ENCODE measurements at places on chromosomes 5 and 9.

DNA sequence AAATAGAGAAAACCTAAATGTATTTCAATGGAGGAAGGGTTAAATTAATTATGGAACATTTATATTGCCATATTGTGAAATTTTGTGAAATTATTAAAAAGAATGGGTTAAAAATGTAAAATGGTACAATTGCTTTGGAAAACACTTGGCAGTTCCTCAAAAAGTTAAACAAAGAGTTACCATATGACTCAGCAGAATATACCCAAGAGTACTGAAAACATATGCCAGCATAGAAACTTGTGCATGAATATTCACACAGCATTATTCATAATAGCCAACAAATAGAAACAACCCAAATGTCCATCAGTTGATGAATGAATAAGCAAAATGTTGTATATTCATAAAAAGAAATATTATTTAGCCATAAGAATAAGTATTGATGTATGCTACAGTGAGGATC, 181.0 kb upstream of the MAST4 start:
- no peak for DNase-seq
- H3K27ac ChIP-seq = no peak overlapping the region
- no peaks in the 10 kb centered on the region for H3K36me3 ChIP-seq
- no peak overlapping the region for H3K4me3 ChIP-seq

DNA sequence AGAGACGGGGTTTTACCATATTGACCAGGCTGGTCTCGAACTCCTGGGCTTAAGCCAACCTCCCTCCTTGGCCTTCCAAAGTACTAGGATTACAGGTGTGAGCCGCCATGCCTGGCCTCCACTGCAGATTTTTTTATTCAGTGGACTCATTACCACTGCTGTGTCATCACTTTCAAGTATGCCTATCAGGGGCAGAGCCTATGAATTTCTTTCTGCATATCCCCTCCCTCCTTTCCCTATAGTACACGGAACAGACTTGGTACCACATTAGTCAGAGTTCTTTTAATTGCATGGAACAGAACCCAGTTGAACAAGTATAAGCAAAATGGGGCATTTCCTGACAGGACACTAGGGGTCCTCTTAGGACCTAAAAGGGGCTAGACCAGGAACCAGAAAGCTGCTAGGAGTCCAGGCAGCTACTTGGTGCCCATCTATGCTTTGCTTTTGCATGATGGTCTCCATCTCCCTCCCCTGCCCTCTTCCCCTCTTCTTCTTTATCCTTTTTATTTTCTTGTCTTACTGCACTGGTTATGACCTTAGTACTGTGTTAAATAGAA, 5.8 kb downstream of the BSPRY start:
- no peaks in the 10 kb centered on the region for H3K36me3 ChIP-seq
- no peak for DNase-seq
- H3K4me3 ChIP-seq = no peak overlapping the region

- no peak overlapping the region for H3K4me3 ChIP-seq
- no peak overlapping the region for H3K27ac ChIP-seq
- no peaks in the 10 kb centered on the region for H3K27me3 ChIP-seq
- H3K4me1 ChIP-seq = no peaks in the 10 kb centered on the region
- DNase-seq = no peak
Measured at GRCh38 chr9:125372441-125373226, 111.0 kb downstream of the GAPVD1 start.

DNA sequence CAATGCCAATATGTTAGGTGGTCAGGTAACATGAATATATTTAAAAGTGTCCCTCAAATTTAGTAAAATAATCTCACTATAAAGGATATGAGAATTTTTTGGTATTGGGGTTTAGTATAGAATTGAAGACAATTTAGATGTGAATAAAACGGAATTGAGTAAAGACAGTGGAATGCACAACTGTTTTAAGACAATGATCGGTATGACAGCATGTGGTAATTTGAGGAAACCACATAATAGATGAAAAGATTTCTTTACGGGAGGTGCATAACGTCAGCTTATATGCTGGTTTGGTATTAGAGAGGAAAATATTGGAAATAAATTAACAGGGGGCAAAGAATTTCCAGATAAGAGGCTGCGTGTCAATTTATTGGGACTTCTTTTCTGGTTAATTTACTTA, 1043.2 kb downstream of the CDH18 start:
- no peaks in the 10 kb centered on the region for H3K36me3 ChIP-seq
- H3K27ac ChIP-seq = no peak overlapping the region
- no peaks in the 10 kb centered on the region for H3K27me3 ChIP-seq
- no peak for DNase-seq
- H3K4me3 ChIP-seq = no peak overlapping the region

GRCh38 chr9:7186175-7186574, 428.4 kb downstream of the KDM4C start:
- H3K27ac ChIP-seq = no peak overlapping the region
- H3K4me1 ChIP-seq = no peaks in the 10 kb centered on the region
- no peaks in the 10 kb centered on the region for H3K27me3 ChIP-seq
- H3K4me3 ChIP-seq = no peak overlapping the region
- DNase-seq = no peak

DNA sequence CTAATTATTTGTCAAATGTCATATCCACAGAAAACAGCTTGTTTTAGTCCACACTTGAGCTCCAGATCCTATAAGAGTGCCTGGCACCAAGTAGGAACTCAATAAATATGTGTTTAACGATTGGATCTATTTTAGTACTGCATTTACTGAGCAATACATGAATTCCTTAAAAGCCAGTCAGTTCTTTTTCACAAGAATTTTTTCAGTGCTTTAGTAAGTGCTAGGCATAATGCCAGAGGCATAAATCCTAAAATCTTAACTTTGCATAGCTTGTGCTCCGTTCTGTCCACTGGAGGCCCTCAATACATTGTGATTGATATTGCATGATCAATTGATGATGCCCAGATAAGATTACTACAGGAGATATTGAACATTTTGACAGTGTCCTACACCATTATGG, 67.3 kb upstream of the PCSK5 start:
- no peak overlapping the region for H3K4me3 ChIP-seq
- H3K27me3 ChIP-seq = no peaks in the 10 kb centered on the region
- no peaks in the 10 kb centered on the region for H3K36me3 ChIP-seq
- DNase-seq = no peak
- no peaks in the 10 kb centered on the region for H3K4me1 ChIP-seq
- no peak overlapping the region for H3K27ac ChIP-seq

- DNase-seq = no peak
- no peak overlapping the region for H3K27ac ChIP-seq
- peaks cover 3% of the 10 kb centered on the region for H3K27me3 ChIP-seq
- H3K36me3 ChIP-seq = no peaks in the 10 kb centered on the region
- H3K4me3 ChIP-seq = no peak overlapping the region
Measured at GRCh38 chr9:106066940-106067524, 372.7 kb downstream of the TMEM38B start.

- no peaks in the 10 kb centered on the region for H3K4me1 ChIP-seq
- H3K4me3 ChIP-seq = no peak overlapping the region
- peaks cover 14% of the 10 kb centered on the region for H3K36me3 ChIP-seq
- no peaks in the 10 kb centered on the region for H3K27me3 ChIP-seq
- no peak for DNase-seq
- H3K27ac ChIP-seq = no peak overlapping the region
Measured at GRCh38 chr5:83049370-83049885, 27.8 kb downstream of the TMEM167A start.

DNA sequence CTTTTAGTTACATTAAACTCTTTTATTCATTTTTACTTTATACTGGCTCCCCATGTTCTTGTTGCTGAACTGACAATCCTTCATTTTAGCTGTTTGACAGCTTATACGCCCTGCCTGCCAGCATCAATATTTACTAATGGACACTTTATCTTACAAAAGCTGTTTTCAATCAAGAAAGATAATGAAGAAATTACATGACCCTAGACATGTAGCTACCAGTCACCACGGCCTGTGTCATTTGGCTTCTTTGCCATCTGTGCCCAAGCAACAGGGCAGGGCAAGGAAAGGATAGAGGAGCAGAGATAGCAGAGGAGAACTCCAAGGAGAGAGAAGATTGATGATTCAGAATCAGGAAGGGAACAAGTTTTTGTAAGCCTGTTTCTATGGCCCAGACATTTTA, 647.3 kb downstream of the BRINP1 start:
- H3K27ac ChIP-seq = no peak overlapping the region
- no peaks in the 10 kb centered on the region for H3K4me1 ChIP-seq
- H3K27me3 ChIP-seq = no peaks in the 10 kb centered on the region
- no peak for DNase-seq

GRCh38 chr5:35902046-35902672, 36.3 kb downstream of the CAPSL start:
- no peaks in the 10 kb centered on the region for H3K27me3 ChIP-seq
- H3K4me3 ChIP-seq = no peak overlapping the region
- no peaks in the 10 kb centered on the region for H3K4me1 ChIP-seq
- H3K27ac ChIP-seq = no peak overlapping the region
- no peaks in the 10 kb centered on the region for H3K36me3 ChIP-seq
- no peak for DNase-seq

GRCh38 chr5:109703166-109703565, 13.4 kb downstream of the MAN2A1 start:
- H3K36me3 ChIP-seq = peaks cover 22% of the 10 kb centered on the region
- no peak for DNase-seq
- no peaks in the 10 kb centered on the region for H3K27me3 ChIP-seq
- H3K27ac ChIP-seq = no peak overlapping the region

DNA sequence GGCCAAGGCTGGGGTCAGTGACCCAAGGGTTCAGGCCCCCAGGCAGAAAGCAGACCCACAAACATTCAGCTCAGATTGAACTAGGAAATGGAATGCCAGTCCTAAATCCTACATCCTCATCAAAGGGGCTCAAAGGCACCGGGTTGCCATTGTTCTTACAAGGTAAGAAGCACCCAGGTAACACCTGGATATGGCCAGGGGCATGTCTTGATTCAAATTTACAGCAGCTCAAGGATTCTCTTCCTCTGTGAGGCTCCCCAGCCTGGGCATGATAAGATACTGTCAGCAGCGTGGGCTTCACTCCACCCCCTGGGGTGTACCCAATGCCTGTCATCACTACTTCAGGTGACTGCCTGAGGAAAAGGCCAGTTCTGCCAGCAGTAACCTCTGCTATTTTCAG, 92.1 kb upstream of the FSTL4 start:
- H3K27ac ChIP-seq = no peak overlapping the region
- no peak for DNase-seq
- H3K4me3 ChIP-seq = no peak overlapping the region
- H3K27me3 ChIP-seq = no peaks in the 10 kb centered on the region
- H3K4me1 ChIP-seq = no peaks in the 10 kb centered on the region

DNA sequence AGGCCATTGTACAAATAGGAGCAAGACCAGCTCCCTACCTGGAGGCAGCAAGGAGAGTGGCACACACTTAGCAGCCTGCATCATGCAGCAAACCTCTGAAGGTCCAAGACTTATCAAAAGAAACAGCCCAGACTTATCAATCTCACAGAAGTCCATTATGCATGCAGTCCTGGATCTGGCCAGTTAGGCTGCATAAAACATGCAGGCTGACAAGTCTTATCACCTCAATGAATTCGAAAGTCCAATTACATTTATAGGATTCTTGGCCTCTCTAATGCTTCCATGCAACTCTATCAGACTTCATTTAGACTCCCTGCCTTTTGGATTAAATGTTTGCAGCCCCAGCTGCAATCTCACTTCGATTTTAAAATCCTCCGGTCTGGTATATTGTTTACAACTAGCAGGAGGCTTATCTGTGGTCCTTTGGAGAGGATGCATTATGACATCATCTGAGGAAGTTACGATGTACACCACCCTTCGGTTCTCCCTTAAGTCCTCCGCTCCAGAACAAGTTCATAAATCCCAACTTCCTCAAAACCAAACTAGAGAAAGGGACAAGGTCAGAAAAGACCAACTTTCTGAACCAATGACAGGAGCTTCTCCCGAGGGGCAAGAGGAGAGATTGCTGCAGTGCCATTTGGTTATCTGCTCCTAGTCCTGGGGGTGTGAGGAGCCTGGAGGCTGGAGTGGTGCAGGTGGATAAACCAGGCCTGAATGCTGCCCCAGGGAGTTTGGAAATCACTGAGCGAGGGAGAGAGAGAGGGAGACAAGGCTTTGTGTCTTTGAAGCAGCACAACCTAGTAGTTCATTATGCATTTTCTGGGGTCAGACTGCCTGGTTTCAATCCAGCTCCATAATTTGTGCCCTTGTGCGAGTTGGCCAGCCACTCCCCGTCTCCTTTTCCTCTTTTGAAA, 313.9 kb downstream of the TLE1 start:
- no peak overlapping the region for H3K4me3 ChIP-seq
- H3K36me3 ChIP-seq = no peaks in the 10 kb centered on the region
- H3K4me1 ChIP-seq = no peaks in the 10 kb centered on the region
- no peak for DNase-seq
- no peaks in the 10 kb centered on the region for H3K27me3 ChIP-seq

GRCh38 chr5:73437101-73437776, 11.3 kb downstream of the FOXD1 start:
- no peaks in the 10 kb centered on the region for H3K27me3 ChIP-seq
- H3K27ac ChIP-seq = peak overlapping the region; percentile 5
- peak; percentile 55 for DNase-seq
- peak overlapping the region; percentile 31 for H3K4me3 ChIP-seq
- H3K4me1 ChIP-seq = peaks cover 15% of the 10 kb centered on the region

- H3K4me3 ChIP-seq = no peak overlapping the region
- H3K36me3 ChIP-seq = no peaks in the 10 kb centered on the region
- H3K27ac ChIP-seq = no peak overlapping the region
- H3K27me3 ChIP-seq = no peaks in the 10 kb centered on the region
- no peaks in the 10 kb centered on the region for H3K4me1 ChIP-seq
- DNase-seq = no peak
Measured at GRCh38 chr9:72635197-72635596, 113.8 kb downstream of the TMC1 start.

- no peaks in the 10 kb centered on the region for H3K27me3 ChIP-seq
- H3K36me3 ChIP-seq = peaks cover 27% of the 10 kb centered on the region
- peaks cover 52% of the 10 kb centered on the region for H3K4me1 ChIP-seq
- peak overlapping the region; percentile 84 for H3K27ac ChIP-seq
Measured at GRCh38 chr5:151082282-151082902, 1.6 kb upstream of the TNIP1 start.

DNA sequence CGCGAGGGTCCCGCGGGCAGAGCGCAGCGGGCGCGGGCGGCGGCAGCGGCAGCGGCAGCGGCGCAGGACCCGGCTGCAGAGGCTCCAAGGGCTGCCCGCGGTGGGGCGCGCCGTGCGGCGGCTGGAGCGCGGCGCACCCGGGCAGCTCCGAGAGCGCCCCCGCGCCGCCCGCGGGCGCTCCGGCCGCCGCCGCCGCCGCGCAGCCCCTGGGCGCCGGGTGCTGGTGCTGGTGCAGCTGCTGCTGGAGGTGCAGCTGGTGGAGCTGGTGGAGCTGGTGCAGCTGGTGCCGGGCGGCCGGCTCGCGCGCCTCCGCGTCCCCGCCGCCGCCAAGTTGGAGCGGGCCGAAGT, 644 bp downstream of the IER5L start:
- peaks cover 4% of the 10 kb centered on the region for H3K4me1 ChIP-seq
- H3K36me3 ChIP-seq = no peaks in the 10 kb centered on the region
- no peaks in the 10 kb centered on the region for H3K27me3 ChIP-seq
- no peak for DNase-seq

GRCh38 chr5:98836175-98836574, 62.7 kb downstream of the RGMB start:
- H3K27me3 ChIP-seq = no peaks in the 10 kb centered on the region
- no peaks in the 10 kb centered on the region for H3K36me3 ChIP-seq
- H3K4me1 ChIP-seq = no peaks in the 10 kb centered on the region

GRCh38 chr5:56481428-56482357, 248.6 kb upstream of the ANKRD55 start:
- H3K27me3 ChIP-seq = no peaks in the 10 kb centered on the region
- H3K36me3 ChIP-seq = no peaks in the 10 kb centered on the region
- H3K4me3 ChIP-seq = peak overlapping the region; percentile 42
- H3K4me1 ChIP-seq = no peaks in the 10 kb centered on the region
- H3K27ac ChIP-seq = no peak overlapping the region

- no peak overlapping the region for H3K4me3 ChIP-seq
- no peaks in the 10 kb centered on the region for H3K27me3 ChIP-seq
- H3K4me1 ChIP-seq = no peaks in the 10 kb centered on the region
Measured at GRCh38 chr5:131252824-131253171, 11.1 kb upstream of the CDC42SE2 start.

Measured in RWPE2 (cell line).